ENCODE measurements at places on chromosomes 1 and 21.

GRCh38 chr1:228352677-228353481 lies 53.8 kb downstream of the TRIM11 start:
- DNase-seq: no peak

DNA sequence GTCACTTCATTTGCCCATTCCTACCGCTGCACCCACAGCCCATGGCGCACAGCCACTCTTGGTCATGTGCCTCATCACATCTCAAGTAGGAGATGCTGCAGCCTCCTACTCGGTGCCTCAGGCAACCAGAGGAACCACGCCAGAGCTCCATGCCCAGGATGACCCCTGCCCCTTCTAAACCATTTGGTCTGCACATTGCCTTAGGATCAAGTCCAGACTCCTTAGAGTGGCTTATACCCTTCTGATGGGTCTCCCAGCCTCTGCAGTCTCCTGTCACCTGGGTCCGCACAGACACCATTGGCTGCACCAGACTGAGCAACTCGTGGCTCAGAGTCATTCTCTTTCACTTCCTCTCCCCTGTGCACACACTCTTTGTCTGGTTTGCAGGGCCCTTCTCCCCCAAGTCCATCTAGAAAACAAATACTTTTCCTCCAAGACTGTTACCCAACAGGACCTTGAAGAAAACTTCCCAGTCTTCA lies 2.2 kb upstream of the ADORA3 start:
- DNase-seq: peak; percentile 54

DNA sequence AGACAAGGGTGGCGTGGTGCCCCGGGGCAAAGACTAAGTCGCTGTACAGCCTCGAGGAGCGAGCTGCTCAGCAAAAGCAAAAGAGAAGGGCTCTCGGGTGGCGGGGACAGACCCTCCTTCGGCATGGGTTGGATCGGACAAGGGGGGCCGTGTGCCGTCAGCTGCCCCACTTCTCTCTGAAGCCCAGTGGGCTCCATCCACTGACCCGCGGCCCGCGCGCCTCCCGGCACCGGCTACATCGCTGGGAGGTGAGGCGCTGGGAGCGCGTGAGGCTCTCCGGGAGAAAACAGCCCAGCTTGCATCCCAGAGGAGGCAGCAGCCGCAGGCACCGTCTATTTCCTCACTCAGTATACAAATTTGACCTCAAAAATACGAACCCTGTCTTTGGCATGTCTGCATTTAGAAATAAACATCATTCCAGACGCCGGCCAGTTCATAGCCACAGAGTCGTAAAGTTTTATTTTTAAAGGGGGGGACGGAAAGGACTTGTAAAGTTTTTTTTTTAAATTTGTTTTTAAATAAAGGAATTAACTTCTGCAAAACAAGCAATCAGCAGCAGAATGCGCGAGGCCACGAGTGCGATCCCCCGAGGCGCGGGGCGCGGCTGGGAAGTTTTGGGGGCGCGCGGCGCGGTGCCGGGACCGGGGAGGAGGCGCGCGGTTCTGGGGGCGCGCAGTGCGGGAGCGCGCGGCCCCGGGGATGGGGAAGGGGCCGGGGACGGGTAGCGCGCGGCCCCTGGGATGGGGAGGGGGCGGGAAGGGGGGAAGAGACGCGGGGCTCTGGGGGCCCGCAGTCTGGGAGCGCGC lies 689 bp upstream of the GPR137B start:
- no peak for DNase-seq

- no peak for DNase-seq
Observed at GRCh38 chr1:212915245-212916091, 34.9 kb upstream of the VASH2 start.

DNA sequence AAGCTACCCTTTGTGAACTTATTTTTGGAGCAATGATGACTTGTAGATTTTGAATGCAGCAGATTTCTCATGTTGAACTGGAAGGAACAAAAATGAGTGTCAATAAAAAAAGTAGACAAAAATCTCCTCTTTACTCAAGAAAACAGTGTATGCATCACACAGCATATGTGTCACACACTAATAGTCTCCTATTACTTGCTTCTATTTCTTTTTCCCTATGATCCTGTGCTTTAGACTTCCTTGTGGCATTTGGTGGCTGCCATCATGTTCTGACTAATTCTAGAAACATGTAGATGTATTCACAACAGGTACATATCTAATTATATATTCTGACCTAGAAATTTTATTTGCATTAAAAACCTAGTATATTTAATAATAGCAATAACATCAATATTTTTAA lies 14.3 kb downstream of the RC3H1 start:
- no peak for DNase-seq

- DNase-seq: no peak
Observed at GRCh38 chr1:26067432-26067911, at the start of gene TRIM63. TRIM63 (minus strand) TSS chr1:26067630; CDS start chr1:26067494, 136 bp downstream.

DNA sequence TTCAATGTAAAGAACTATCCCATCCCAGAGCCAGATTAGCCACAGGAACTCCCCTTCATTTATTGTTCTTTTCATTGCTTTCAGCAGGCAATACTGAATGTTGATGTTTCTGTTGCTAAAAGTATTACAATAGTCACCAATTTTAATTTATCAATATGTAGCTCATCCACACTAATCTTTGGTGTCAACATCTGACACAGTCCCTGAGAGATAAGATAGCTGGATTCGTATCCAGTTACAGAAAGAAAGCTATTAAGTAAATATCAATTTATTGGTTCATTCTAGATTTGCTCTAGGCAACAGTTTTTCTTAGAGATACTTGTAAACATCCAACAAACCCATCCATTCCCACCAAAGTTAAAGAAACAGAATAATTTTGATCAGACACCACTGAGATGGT lies 4.7 kb downstream of the ADSS2 start:
- DNase-seq: no peak

All from stimulated activated effector memory CD8-positive, alpha-beta T cell treated with anti-CD3 and anti-CD28 coated beads, Interleukin-12 subunit alpha, Interleukin-12 subunit beta, amount 100 ng/mL, for 72 hours (primary cell).